ELR (cell line): ENCODE measurements at places on chromosomes 7 and 10.

DNA sequence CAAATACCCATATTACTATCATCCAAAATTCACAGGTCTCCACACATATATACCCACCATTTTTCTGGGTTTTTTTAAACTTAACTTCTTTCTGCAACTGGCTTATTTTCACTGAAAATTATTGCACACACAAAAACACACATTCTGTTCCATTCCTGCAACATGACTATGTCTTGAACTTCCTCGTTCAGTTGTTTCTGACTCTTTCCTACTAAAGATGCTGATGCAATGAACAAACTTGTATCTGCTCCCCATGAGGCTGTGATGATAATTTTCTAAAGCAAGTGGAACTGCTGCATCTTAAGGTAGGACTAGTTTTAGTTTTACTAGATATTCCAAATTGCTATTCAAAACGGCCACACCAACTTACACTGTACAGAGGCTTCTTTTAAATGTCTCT is 77.7 kb downstream of the OSBPL3 start:
- peak; percentile 45 for DNase-seq

- no peak for DNase-seq
These were observed 63.1 kb upstream of the CACNA2D1 start for GRCh38 chr7:82506702-82507101.

DNA sequence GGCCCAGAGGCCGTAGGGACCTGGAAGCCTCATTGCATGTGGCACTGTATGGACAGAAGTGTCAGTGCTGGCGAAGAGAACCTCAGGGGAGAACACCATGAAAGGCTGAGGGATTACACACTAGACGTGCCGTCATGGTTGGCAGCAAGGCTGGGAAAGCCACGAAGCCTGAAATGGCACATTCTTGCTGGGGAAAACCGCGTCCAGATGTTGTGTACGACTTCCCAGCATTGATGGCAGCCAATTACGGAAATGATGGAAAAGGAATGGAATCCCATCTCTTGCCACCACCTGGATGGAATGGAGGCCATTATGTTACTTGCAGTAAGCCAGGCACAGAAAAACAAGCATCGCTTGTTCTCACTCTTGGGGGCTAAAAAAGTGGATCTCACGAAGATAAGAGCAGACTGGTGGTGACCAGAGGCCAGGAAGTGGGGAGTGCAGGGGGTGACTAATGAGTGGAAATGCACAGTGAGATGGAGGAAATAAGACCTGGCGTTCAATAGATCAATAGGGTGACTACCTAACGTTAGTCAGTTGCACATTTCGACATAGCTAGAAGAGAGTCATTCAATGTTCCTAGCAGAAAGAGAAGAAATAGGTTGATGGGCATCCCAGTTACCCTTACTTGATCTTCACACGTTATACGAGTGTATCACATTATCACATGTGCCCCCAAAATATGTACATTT is 14.6 kb upstream of the PWWP2B start:
- peak; percentile 43 for DNase-seq

DNA sequence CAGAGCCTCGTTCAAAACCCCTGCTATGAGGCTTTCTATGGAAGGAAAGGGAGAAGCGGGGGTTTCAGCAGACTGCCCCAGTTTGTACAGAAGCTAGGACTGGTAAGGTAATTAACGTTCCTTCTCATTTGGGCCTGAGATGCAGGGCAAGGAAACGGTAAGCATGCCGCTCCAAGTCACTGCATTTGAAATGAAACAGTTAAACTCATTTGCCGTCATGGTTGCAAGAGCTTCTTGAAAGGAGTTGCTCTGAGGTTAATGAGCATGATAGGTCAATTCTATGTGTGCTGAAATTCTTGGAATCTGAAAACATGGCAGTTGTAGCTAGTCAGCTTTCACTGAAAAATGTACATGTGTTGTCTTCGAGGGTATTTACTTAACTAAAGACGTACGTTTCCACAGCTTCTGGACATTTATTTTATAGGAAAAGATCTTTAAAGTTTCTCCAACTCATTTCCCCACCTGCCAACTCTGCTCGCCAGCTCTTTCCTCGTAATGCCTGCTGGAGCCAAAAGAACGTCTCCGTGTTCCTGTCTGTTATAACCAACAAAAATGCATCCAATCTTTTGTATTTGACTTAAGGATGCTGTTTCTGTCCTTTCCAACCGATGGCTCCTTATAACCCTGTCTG is 73.3 kb downstream of the ADAM12 start:
- DNase-seq, result no peak

DNA sequence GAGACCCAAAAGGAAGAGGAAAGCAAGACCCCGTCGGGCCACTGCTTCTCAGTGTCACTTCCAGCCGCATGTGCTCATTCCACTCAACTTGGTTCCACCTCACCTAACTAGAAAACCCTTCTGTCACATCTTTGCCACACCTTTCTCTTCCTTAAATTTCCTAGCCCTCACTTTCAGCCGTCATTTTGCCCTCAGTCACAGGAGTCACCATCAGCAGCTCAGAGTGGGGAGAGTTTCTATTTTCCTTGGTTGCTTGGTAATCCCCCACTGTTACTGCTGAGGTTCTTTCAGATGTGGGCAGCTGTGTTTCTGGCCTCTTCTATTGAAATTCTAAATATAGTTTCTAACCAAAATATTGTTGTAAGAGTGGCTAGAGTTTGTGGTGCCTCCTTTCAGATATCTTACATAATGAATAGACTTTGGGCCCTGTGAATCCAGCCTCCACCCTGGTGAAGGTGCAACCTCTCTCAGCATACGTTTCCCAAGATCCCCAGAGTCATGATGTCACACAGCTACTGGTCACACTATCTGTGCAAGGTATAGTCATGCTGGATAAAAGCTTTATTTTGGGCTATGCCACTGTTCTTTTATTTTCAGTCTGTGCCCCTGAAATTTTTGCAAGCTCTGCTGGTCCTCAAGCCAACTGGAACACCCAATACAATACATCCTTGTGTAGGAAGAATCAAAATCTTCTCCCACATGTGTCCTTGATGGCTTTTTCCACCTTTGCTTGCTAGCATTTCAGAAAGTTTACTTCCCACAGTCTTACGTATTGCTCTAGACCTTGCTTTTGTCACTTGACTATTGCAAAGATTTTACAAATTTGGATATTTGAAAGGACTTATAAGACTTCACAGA is 9.2 kb downstream of the AGBL3 start:
- no peak for DNase-seq

DNA sequence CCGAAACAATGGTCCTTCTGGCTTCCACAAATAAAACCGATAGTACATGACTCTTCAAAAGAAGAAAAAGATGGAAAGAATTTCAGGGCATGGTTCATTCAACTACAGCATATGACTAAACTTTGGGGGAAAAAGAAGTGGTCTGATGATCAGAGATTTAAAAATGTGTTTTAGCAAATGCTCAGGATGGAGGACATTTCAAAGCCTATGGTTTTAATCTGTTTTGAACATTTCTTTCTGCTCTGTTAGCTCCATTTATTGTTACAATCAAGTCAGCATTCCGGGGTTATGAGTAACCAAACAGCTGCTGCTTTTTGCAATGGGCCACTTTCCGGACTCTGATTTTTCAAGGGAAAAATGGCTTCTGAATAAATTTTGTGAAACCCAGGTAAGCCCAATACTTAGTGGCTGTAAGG is 142.4 kb downstream of the CUBN start:
- peak; percentile 84 for DNase-seq

GRCh38 chr10:55191236-55191860 is 390.3 kb upstream of the PCDH15 start:
- DNase-seq, result no peak

- DNase-seq, result peak; percentile 39
These were observed 726 bp downstream of the MCU start for GRCh38 chr10:72692744-72692993.

- DNase-seq, result no peak
These were observed 248.5 kb downstream of the AGMO start for GRCh38 chr7:15313361-15313760.

- DNase-seq, result no peak
These were observed 10.6 kb downstream of the OR2F1 start for GRCh38 chr7:143965280-143965679.

DNA sequence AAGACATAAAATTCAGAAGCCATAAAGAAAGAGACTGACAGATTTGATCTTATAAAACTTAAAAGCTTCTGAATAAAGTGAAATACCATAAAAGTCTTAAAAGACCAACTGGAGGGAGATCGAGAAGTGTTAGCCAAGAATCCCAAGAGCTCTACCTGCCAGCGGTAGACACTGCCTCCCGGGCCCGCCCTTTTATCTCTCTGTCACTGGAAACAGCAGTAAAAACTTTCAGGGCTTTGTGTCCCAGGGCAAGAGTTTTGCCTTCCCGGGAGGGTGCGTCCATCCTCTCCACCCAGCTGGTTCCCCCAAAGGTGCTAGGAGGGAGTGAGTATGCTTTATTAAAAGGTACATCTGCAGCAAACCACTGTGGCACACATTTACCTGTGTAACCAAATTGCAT is 5.8 kb downstream of the PLA2G12B start:
- no peak for DNase-seq

DNA sequence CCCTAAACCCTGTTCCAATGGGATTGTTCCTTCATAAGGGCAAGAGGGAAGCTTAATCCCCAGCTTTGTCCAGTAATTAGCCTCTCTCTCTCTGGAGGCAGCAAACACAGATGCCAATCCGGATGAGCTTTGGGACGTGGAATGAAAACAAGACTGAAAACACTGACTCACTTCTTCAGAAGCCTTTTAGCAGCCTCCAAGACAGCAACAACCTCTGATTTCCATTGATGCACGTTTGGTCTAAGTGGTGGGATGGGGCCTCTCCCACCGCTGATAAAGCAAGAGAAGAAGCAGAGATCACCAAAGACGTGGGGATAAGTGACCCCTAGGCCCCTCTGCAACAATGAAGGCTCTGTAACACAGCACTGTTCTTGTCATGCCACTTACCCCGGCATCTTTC is 5.8 kb upstream of the GFRA1 start:
- DNase-seq, result peak; percentile 4

DNA sequence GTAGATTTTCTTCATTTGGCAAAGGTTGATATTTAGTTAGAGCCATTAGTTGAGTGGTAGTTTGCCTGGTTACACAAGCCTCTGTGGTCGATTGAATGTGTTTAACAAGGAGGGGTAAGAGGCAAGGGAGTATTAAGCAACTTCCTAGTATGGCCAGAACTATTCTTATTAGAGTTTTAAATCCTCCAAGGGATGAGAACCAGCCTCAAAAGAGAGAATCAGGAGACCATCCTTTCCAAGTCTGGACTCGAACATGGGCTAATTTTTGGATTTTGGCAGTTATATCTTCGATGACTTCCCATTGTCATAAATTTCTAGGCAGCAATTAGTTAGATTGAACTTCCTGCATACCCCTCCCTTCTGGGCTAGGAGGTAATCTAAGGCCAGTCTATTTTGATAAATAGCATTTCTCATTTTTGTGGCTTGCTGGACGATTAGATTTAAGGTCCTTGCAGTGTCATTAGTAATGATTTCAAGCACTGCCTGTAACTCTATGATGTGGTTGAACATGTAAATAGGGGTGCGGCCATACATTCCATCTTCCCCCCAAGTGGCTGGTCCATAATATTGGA is 219.5 kb upstream of the KCND2 start:
- DNase-seq, result peak; percentile 0

- no peak for DNase-seq
These were observed 73.2 kb upstream of the DGKI start for GRCh38 chr7:137919987-137920386.

GRCh38 chr7:2141651-2142050 is 91.1 kb downstream of the MAD1L1 start:
- no peak for DNase-seq

- DNase-seq, result no peak
These were observed 70.7 kb upstream of the MKX start for GRCh38 chr10:27816320-27816719.

DNA sequence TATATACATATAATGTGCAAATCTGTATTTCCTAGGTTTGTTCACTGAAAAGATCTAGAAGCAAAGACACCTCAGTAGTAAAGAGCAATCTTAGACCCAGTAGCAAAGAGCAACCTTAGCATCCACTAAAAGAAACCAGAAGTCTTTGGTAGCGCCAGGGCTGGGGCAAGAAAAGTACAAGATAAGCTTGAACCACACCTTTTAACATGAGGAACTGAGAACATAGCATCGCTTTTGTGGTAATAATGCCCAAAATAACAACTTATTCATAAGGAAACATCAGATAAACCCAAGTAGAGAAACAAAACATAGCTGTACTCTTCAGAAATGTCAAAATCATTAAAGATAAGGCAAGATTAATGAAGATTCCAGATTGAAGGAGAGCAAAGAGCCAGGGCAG is 173.4 kb downstream of the IMMP2L start:
- DNase-seq, result no peak

GRCh38 chr10:80529604-80530003 is 8.1 kb upstream of the SH2D4B start:
- DNase-seq, result no peak

DNA sequence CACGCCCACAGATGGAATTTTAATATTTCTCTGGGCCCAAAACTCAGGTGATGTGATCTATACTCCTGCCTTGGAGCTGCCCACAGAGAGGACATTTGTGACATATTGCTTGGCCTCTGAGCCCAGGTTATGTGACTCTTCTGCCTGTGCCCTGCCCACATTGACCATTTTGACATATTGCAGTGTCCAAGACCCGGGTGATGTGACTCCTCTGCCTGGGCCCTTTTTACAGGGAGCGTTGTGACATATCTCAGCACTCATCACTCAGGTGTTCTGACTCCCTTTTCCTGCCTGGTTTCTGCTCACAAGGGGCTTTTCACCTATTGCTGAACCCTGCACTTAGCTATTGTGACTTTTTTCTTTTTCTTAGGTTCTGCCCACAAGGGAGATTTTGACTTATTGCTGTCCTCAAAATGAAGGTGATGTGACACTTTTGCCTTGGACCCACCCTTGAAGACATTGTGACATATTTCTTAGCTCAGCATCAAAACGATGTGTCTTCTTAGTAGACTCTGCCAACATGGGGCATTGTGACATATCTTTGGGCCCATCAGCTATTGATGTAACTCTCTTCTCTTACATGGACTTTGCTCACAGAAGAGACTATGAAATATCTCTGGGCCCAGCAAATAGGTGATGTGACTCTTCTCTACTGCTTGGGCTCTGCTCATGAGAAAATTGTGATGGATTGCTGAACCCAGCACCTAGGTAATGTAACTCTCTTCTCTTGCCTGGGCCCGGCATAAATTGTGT is 11.0 kb upstream of the ZNF107 start:
- DNase-seq, result no peak

- peak; percentile 28 for DNase-seq
These were observed 675 bp downstream of the IL6 start for GRCh38 chr7:22727714-22728035.

DNA sequence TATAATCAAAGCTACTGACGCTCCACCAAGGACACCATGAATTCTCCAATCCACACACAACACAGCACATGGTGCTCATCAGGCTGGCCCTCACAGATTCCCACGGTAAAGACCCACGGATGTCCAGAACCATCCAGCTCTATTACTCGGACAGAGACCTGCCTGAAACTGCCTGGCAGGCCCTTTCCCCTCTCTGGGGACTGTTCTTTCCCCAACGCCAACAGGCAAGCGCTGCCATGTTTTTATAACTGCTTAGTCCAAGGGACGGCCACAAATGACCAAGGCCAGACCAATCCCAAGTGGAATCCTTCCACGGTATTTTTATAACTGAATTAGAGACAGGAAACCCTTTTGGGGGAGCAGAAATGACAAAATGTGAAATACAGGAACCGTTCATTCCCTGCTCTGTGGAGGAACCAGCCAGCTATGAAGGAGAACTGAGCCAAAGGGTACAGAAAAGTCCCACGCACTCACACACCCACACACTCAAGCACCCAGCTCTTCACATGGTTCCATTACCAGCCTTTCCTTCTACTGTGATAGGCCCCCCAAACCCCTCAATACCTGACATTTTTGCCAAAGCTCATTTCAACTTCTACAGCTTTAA is 4.1 kb downstream of the PIP4K2A start:
- no peak for DNase-seq

GRCh38 chr7:28536259-28536658 is 123.9 kb downstream of the CREB5 start:
- peak; percentile 36 for DNase-seq
